ENCODE measurements at places on chromosomes 3 and 15.

- DNase-seq, result no peak
Measured at GRCh38 chr3:14646589-14647413, 4.8 kb upstream of the CCDC174 start.

- peak; percentile 10 for DNase-seq
Measured at GRCh38 chr15:78625606-78626280, 4.9 kb upstream of the CHRNA3 start.

GRCh38 chr3:22634433-22634832 is 568.7 kb upstream of the UBE2E2 start:
- DNase-seq, result no peak

- no peak for DNase-seq
Measured at GRCh38 chr15:37099319-37100108, 835 bp downstream of the MEIS2 start.

DNA sequence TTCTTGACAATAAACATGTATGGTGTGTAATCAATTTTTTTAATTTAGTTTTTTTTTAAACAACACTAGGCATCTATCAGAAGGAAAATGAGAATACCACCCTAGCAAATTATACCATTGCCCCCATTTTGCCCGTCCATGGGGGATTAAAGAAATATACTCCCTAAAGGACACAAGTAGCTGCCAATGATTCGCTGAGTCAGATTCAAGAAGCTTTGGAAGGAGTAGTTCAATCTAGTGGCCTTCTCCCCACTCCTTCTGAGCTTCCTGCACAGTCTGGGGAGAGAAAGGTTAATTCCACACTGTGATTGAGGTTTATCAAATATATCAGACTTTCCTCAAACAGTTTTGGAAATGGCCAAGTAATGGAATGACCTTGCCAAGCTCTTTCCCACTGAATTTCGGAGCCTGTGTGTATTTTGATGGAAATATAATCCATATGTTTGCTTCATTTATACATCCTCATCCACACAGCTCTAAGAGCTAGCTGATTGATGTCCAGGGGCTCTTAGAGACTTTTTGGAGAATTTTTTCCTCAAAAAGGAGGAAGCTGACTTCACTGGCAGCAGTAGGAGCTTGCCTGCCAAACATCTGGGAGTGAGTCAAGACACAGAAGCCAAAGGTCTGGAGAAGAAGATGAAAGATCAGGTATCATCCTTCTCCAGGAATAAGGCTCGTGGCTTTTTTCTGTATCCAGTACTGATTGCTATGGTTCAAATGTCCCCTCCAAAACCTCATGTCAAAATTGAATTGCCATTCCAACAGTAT is 478.5 kb upstream of the PROK2 start:
- DNase-seq, result no peak

DNA sequence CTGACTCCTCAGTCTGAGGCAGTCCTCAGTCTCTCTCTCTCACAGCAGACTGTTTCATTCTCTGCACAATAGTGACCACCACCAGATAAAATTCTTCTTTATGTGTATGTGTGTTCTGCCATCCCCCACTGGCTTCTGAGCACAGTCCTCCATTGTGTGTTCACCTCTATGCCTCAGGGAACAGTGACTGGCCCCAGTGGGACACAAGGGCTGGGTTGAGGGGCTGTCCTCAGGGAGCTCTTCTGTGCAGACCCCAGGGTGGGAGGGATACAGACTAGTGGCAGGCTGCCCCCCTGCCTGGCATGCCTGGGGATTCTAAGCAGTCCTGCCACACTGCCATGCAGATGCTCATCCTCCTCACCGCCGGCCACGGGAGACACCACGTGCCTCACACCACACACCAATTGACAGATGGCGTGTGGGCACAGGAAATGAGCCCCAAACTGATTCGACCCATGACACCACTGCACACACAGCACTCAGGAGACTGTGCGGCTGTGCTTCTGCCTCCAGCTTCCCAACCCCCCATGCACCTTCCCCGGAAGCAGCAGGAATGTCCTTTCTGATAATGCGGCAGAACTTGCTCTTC is 237.6 kb upstream of the CHRNA7 start:
- no peak for DNase-seq

- DNase-seq, result no peak
Measured at GRCh38 chr3:9110316-9110715, 139.1 kb downstream of the SRGAP3 start.
